ENCODE measurements at places on chromosomes 7 and 10.

DNA sequence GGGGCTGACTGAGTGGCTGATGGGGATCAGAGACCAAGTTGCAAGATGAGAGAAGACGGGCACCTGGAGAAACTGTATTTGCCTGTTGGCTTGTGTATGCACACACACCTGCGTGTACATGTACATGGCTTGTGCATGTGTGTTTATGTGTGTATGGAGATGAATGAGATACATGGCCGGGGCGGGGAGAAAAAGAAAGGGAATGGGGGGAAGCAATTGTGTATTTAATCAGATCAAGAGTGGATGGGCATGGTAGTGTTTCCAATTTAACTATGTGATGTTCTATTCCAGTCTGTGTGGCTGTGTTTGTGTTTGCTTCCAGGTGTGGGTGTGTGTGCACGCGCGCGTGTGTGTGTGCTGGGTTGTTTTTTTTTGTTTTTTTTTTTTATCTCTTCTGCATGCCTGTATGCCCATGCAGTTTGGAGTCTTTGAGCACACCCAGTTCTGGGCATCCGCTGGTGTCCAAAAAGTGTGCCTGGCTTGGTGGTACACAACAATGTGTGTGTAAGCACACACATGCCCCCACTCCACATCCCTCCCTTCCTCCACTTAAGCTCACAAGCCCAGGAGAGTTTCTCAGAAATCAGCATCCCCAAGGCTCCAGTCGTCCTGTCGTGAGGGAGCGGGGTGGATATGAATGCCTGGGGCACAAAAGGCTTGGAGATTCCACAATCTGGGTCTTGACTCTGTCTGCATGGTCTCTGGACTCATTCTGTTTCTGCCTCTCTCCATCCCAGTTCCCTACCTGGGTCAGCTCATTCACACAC, 2.5 kb upstream of the VGF start:
- DNase-seq = no peak

- DNase-seq = peak; percentile 69
Observed at GRCh38 chr10:22992621-22993020, 64.8 kb downstream of the ARMC3 start.

DNA sequence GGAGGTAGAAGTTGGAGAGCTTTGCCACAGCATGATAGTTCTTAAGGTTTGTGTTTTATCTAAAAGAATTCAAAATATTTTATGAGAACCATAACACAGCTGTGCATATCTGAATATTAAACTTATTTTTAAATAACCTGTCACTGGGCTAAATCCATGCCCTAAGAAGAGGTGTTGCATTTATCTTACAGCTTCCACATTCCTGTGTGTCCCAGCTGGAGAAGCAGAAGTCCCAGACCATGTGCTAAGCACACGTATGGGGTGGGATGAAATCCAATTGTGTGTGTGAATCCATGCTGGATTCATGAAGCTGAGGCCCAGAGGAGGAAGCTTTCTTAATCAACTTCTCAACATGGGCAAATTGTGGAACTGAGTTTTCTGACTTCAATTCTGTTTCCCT, 121.5 kb downstream of the PKD1L1 start:
- DNase-seq = no peak

GRCh38 chr10:11509036-11509435, 102.4 kb downstream of the USP6NL start:
- no peak for DNase-seq

DNA sequence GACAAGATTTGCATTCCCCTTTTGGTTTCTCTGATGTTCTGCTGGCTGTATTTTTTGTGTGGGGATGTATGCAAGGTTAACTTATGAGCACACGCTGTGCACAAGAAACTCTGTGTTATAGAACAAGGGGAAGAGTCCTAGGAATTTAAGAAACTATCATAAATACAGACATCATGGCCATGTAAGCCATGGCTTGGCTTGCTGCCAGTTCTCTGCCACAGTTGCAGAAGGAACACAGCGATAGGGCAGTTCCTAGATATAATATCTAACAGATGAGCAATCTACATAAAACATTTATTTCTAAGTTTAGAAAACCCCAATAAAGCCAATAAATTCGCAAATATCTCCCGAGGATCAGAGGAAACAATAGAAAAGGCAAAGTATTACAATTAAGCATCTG, 153.3 kb downstream of the LRRTM3 start:
- peak; percentile 34 for DNase-seq

Measured in G401 (cell line).